ENCODE measurements at places on chromosomes 4 and X. TPM values are rescaled to one million over a fixed set of nuclear protein-coding genes. Genes with fewer than 3 reads are reported as not detected.

DNA sequence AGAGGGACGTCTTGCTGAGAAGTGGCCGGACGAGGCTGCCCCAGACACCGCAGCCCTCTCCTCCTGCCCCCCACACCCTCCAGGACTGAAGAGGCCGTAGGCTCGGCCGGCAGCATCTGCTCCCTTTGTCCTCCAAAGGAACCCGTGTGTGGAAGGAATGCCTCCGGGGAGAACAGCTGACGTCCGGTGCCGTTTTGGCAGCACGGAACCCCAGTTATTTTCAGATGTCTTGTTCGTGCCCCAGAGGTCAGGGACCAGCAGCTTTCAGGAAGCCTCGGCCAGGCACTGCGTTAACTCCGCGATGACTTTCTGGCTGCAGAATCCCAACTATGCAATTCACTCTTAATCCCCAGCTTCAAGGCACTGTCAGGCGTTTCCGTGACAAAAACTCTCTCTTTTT, 10.9 kb upstream of the PPP2R3B start:
- DNase-seq, result no peak

RRH gene
- 0.21 TPM for polyA plus RNA-seq

SMIM43 gene
- polyA plus RNA-seq, result not detected

APLN gene
- 0.27 TPM for polyA plus RNA-seq

DNA sequence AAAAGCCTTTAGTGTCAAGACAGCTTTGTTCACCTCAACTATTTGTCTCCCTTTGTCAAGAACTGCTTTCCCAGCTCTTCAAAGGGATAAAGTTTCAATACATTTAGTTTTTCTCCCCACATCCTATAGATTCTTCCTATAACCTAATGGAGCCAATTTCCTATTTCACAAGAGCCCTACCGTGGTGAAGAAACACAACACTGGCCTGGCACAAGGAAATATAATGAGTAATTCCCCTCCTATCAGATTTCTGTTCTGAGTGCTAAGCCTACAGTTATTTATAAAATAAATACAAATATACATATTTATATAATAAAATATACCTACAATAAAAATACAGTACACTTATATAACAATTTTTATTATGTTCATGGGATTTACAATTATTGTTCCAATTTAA, 89.9 kb downstream of the SHISA3 start:
- DNase-seq, result no peak

EFNB1 gene
- 21.9 TPM for polyA plus RNA-seq

GRCh38 chrX:106246511-106246910, 78.4 kb downstream of the PWWP3B start:
- DNase-seq, result no peak

C4orf36 gene
- polyA plus RNA-seq, result 0.54 TPM

COL25A1 gene
- 6.2 TPM for polyA plus RNA-seq

TTC29 gene
- polyA plus RNA-seq, result 0.16 TPM

- no peak for DNase-seq
These were observed 43.0 kb downstream of the SEPSECS start for GRCh38 chr4:25117274-25117673.

CSAG3 gene
- not detected for polyA plus RNA-seq

DMD gene
- polyA plus RNA-seq, result 11.6 TPM

DNA sequence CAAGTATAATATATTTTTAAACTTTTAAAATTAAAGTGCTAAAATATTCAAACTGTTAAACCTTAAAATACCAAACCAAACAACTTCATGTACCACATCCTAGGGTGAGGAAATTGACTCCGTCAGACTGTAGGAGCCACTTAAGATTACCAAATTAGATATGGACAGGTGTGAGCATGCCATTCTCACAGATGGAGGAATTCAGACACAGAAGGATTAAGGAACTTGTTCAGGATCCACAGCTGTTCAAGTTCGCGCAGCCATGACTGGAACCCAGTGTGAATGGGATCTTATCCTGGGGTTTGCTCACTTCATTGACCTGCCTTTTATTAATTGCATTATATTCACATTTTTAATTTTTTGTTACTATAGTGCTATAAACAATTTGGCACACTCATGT, 224.9 kb upstream of the PCDH7 start:
- DNase-seq, result no peak

GRCh38 chrX:3787856-3788255, 74.4 kb upstream of the PRKX start:
- no peak for DNase-seq

DNA sequence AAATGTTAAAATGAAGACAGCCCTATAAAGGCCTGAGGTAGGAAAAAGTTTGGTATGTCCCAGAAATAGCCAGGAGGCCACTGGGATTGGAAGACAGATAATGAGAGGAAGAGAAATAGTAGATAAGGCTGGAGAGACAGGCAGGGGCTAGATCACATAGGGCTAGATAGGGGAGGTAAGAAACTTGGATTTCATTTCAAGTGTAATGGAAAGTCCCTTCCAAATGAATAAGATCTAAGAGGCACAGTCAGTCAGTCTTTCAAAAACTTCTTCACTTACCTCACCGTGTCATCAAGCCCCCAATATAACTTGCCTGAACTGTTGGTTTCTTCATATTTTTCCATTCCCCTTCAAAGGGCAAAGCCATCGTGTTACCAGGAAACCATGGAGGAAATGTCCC, 121.8 kb downstream of the SPCS3 start:
- no peak for DNase-seq

GRCh38 chr4:65014078-65014477, 604.8 kb upstream of the TECRL start:
- DNase-seq, result no peak

RENBP gene
- polyA plus RNA-seq, result 11.3 TPM

DNA sequence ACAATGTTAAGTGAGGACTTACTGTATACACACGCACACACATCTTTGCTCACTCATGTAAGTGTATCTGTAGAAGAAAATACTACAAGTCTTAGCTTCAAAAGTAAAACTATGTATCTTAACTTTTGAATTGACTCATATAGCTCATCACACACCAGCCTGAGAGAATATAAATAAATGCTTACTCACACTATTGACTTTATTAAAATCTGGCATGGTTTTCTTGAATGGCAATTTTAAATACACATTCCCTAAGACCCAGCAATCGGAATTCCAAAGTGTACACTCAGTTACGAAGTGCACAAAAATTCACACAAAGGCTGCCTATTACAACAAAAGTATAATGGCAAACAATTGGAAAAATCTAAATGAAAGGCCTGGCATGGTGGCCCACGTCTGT, 2.0 kb downstream of the ERCC6L start:
- no peak for DNase-seq

DNA sequence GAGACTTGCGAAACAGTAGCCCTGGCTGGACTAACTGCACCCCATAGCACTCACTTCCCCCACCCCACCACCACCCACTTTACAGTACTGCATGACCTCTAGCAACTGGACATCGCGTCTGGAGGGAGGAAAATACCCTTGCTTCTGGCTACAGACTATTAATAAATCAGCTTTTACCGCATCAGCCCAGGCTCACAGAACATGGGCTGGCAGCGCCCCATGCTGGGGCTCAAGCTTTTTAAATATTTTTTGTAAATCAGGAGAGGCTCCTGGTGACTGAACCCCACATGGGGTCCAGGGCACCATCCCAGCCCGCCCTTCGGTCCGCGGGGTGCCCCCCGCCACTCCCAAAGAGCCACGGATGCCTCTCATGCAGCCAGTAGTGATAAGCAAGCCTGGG, 2.7 kb downstream of the HS6ST2 start:
- no peak for DNase-seq

- DNase-seq, result no peak
These were observed 3.2 kb upstream of the OTUD4 start for GRCh38 chr4:145183581-145183980.

- DNase-seq, result no peak
These were observed 81.0 kb downstream of the BCOR start for GRCh38 chrX:40016749-40017148.

- no peak for DNase-seq
These were observed 53.6 kb downstream of the MAP7D2 start for GRCh38 chrX:20063153-20063552.

GRCh38 chrX:33272986-33273385, 61.6 kb upstream of the DMD start:
- DNase-seq, result no peak

GRCh38 chr4:171896426-171896825, 83.2 kb downstream of the GALNTL6 start:
- DNase-seq, result no peak

LNX1 gene
- 7.2 TPM for polyA plus RNA-seq

- no peak for DNase-seq
These were observed 581.8 kb downstream of the NLGN4X start for GRCh38 chrX:5646818-5647217.

RAB9B gene
- polyA plus RNA-seq, result not detected

GRCh38 chr4:154707877-154708276, 35.9 kb upstream of the LRAT start:
- no peak for DNase-seq

GRCh38 chrX:107599450-107599861, 28.9 kb upstream of the PRPS1 start:
- no peak for DNase-seq

DNA sequence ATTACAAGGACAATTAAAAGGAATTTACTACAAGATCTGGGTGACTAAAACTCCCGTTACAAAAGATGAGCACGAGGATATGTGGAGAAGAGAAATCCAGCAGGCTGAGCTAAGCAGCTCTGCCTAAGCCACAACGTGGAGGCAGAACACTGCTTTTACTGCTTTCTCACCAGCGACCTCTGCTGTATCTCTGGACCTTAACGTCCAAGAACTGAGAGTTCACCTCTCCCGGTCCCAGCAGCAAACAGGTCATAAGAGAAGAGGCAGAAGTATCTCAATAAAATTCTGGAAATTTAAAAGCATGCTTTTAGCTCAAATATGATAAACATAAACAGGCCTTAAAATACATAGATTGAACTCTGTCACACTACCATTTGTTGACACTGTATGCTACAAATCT, 81.0 kb downstream of the ADGRA3 start:
- peak; percentile 65 for DNase-seq

- DNase-seq, result no peak
These were observed 10.7 kb downstream of the WDR1 start for GRCh38 chr4:10105920-10106319.

- DNase-seq, result peak; percentile 39
These were observed 4.0 kb upstream of the PCDH7 start for GRCh38 chr4:30716158-30716557.

- no peak for DNase-seq
These were observed 86.8 kb downstream of the ZNF718 start for GRCh38 chr4:211033-211511.

GRCh38 chr4:128570387-128570975, 239.0 kb upstream of the JADE1 start:
- no peak for DNase-seq

AKAP14 gene
- polyA plus RNA-seq, result not detected

GPR119 gene
- not detected for polyA plus RNA-seq

GRCh38 chr4:114423582-114423981, 175.0 kb upstream of the UGT8 start:
- no peak for DNase-seq

SH3D19 gene
- polyA plus RNA-seq, result 37.7 TPM

All from small intestine (tissue), 16 donors.